Hematopoietic multipotent progenitor cell treated with erythropoietin and hydrocortisone succinate and interleukin-3 and kit ligand, for 15 days (in vitro differentiated cells): ENCODE measurements at places on chromosomes 1 and 21.
A peak's percentile ranks its signal among the peaks of the same experiment; 100 is the strongest.

- DNase-seq = no peak
These were observed 331.6 kb downstream of the SRGAP2C start for GRCh38 chr1:121516234-121516967.

DNA sequence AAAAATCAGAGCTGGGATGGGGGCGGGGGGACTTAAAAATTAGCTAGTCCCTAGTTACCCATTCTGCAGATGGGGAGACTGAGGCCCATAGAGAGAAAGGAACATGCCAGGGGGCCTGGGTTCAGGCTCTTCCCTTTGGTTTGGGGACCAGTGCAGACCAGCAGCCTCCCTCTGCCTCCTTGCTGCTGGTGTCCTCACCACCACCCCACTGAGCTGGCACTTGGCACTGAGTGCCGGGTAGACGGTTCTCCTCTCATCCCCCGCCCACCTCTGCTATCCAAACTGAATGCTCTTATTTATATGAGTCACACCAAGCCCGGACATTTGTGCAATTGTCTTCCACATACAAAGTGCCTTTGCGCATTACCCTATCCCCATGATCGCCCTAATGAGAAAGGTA, 39.2 kb downstream of the CAMK2N1 start:
- DNase-seq = no peak

- DNase-seq = no peak
These were observed 2.2 kb downstream of the DEGS1 start for GRCh38 chr1:224185208-224185607.

DNA sequence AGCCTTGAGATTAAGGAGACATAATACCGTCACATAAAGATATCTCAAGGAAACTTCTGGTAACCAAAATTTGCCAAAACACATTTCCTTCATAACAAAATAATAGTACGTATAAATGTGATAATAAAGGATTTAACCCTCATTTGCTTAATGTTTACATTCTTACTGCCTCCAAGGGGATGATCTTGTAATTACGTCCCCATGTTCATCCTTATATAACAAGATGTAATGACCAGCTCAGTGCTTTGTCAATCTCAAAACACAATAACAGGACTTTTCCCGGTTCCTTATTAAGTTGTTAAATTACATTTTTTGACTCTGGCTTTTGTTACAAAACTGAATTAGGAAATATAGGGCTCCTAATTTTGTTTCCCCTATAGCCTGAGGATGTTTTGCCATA, 41.3 kb upstream of the UHMK1 start:
- no peak for DNase-seq

- no peak for DNase-seq
These were observed 14.0 kb downstream of the RSPO1 start for GRCh38 chr1:37620707-37621106.

- no peak for DNase-seq
These were observed 136.7 kb upstream of the C1orf105 start for GRCh38 chr1:172283766-172284165.

GRCh38 chr1:215749414-215749813, 182.3 kb downstream of the KCTD3 start:
- no peak for DNase-seq

GRCh38 chr1:25798666-25799351, 1.2 kb upstream of the SELENON start:
- no peak for DNase-seq

DNA sequence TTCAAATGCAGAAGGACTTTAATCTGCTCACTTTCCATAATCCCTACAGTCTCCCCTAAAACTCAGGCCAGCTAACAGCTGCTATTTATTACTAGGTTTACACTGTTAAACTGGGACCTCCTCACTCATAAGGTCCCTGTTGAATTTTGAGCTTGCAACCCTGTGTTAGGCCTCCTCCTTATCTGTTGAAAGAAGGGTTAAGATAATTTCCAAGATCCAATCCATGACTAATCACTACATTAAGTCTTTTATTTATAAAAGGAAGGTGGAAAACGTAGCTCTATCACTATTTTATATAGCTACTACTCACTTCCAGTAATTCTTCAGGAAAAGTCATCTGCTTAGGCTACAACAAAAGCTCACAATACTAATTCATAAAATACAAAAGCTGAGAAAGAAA, 79.5 kb downstream of the EVI5 start:
- no peak for DNase-seq

DNA sequence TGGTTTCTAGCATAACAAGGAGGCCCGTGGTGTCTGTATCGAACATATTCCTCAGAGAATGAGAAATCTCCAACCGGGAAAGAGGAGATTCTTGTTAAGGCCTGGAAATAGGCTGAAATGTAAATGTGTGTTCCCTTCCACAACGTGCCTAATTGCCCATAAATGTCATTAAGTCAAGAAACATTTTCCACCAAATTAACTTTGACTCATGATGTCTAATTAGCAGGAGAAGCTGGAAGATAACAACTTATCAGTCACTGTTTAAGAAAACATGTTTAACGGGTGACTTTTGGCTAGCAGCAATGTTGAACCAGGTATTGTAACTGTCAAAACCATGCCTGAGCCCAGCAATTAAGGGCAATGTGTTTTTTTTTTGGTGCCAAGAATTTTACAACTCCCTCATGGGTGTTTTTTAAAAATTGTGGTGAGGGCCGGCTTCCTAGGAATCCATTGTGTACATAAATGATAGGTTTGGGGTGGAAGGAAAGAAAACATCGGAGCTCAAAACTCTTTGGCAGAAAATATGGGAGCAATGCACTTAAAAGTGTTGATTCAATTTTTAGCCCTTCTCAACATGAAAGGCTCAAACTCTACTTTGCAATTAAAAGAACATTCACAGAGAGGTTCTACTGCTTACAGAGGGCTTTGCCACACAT, 67.0 kb downstream of the OLIG1 start:
- DNase-seq = peak; percentile 47

DNA sequence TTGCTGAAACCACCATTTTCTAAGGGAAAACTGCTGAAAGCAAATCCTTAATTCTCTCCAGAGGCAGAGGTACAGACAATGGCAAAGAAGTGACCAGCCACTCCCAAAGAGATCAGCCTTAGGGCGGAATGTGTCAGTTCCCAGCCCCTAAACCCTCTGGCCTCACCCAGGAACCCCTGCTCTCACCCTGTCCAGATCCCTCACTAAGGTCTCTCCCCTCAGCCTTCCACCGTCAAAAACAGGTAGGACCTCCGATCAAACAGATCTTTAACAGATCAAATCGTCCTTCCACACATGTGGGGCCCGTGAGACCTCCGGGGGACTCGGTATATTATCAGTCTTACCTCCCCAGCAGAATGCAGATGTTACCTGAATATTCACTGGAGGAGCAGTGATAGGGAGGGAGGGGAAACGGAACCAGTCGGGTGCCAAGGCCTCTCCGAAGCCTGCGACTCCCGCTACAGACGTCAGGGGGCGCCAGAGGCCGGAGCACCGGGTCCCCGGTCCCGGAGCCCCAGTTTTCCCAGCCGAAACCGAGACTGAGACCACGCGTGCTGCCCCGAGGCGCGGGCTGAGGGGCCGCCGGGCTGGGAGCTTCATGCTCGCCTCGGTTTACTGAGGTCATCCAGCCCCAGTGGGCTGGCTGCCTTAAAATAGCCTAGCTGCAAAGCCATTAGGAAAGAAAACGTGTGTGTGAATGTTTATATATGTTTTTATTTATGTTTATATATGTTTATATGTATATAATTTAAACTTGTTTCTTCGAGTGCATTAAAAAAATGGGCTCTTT, 23.6 kb downstream of the GPA33 start:
- peak; percentile 71 for DNase-seq

DNA sequence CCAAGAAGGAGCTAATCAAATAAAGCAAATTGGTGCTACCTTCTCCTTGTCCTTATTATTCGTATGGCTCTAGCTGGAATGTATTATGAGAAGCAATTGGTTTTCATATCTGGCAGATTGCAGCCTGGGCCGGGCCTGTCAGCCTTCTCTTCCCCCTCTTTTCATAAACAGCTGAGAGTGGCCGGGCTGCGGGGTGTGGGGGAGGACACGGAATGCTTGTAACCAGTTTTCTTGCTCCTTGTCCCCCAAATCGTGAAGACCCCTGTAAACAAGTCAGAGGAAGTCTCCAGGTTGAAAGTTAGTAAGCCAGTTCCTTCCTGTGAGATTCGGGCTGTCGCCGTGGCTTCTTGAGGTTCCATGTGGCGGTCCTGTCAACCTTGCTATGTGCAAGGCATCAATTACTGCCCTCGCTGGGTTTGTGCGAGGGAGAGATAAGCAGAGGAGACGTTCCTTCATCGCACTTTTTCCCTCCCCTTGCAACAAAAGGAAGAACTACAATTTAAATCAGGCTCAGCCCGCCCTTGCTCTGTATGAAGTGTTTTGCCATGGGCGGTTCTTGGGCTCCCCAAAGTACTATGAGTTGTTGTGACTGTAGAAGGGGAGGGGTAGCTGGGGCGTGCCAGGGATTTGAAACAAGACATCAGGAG, 450.7 kb downstream of the CAMTA1 start:
- no peak for DNase-seq

DNA sequence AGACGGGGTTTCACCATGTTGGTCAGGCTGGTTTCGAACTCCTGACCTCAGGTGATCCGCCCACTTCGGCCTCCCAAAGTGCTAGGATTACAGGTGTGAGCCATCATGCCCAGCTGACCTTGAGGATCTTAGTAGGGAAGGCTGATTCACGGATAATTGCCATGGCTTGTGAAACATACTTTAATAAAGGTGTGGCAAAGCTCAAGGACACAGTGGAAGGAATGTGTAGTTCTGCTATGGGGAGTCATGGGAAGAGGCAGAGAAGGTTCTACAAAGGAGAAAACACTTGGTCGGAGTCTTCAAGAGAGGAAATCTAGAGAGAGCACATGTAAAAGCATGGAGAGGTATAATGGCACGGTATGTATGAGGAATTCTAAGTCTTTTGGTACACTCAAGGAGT, 12.7 kb upstream of the PTCH2 start:
- no peak for DNase-seq

- no peak for DNase-seq
These were observed 1.4 kb downstream of the LAPTM5 start for GRCh38 chr1:30756206-30756544.

DNA sequence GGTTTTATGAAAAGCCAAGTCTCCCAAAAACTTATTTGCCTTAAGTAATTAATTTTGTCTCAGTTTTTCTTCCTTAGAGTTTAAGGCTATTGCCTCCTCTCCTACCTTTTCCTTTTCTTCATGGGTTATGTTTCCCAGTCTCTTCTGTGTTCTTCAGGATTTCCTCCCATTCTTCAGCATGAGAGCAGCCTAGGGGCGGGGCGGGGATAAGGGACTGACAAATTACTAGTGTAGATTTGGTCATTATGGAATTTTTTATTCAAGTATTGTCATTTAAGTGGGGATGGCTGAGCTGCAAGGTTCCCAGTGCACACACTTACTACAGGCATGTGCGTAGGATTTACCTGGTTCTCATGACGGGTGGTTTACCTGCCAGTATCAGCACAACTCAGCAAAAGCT, 35.2 kb upstream of the PIGV start:
- DNase-seq = no peak

DNA sequence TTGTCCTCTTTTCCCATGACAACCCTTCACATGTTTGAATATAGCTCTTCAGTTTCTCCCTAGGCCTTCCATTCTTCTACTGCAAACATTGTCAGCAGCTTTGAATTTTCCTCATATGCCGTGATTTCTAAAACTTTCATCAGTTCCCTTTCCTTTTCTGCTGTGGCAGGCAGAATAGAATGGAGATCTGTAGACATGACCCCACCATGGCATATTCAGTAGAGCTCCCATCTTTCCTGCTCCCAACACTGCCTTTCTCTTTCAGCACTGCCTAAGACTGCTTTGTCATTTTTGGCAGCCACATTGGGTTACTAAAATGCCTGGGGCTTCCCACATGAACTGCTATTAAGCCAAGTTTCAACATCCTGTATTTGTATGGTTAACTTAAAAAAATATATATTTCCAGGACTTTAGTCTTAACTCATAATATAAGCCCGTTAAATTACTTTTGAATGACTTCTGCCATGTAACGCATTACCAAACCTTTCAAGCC, 60.9 kb downstream of the TBX19 start:
- no peak for DNase-seq

- DNase-seq = no peak
These were observed 23.0 kb upstream of the RBBP5 start for GRCh38 chr1:205144751-205145150.

- no peak for DNase-seq
These were observed 17.6 kb upstream of the RGS1 start for GRCh38 chr1:192557841-192558595.

DNA sequence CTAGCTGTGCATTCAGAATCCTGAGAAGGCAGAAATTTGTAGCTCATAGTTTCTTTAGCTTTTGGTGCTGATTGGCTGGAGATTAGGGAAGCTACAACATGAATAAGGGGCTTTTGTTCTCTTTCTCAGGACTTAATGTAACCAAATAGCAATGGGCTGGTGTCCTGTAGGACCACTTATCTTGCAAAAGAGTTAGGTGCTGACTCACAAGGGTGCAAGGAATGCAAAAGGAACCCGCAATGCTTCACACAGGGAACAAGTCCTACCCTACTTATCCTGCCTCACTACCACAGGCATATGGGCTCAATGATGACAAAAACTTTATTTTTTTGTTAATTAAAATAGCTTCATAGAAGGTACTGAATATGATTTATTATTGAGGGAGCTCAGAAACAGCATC, 541.5 kb downstream of the AMY1C start:
- DNase-seq = no peak

GRCh38 chr1:84775535-84775920, 85.3 kb upstream of the SSX2IP start:
- DNase-seq = no peak

GRCh38 chr1:240219104-240219503, 127.4 kb downstream of the FMN2 start:
- DNase-seq = no peak

- DNase-seq = no peak
These were observed 40.1 kb downstream of the TRIM62 start for GRCh38 chr1:33141781-33142180.

DNA sequence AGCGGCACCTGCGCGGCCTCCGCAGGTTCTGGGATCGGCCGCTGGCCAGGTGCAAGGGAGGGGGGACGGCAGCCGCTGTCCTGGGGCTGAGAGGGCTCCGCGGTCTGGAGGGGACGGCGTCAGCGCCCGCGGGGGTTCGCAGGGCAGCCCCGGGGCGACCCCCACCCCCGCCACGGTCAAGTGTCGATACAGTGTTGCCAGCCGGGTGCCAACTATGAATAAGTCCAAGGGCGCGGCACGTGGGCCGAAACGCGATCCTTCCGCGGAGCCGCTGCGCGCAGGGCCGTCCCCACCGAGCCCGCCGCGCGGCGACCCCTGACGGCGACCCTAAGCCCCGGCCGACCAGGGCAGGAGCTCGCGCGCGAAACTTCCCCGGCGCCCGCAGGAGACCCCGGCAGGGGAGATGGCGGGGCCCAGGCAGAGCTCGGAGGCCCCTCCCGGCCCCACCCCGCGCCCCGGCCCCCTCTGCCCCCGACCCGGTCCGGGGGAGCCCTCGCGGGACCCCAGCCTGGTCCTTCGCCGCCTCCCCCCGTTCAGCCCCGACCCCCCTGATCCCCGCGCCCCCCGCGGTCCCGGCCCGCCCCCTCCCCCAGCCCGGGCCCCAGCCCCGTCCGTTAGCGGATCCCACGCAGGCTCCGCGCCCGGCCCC, 586 bp upstream of the AGPAT3 start:
- DNase-seq = peak; percentile 58
